COLO829 (cell line): ENCODE measurements at places on chromosomes 16 and 17.

DNA sequence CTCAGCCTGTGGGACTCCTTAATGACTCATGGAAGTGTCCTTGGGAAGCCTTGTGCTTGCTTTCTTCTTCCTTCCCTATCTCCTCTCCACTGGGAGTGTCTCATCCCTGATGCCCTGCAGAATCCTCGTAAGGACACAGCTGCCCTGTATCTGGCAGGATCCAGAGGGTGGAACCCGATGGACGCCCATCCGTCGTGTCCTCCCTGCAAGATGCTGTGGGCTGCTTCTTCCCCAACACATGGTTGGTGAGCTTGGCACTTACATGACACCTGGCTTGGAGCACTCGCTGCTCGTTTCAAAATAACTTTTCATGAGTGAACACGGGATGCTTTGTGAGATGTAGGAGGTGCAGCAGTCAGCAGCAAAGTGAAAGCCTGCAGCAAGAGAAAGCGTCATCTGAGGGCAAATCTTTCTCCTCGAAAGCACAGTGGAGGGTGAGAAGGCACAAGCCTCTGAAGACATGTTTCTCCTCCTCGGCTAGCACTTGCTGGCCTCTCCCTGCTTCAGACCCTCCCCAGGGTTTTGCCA lies 3.3 kb downstream of the CCL15 start:
- DNase-seq, result no peak

- DNase-seq, result no peak
These were observed 4.3 kb upstream of the MSRB1 start for GRCh38 chr16:1947369-1947670.

- DNase-seq, result no peak
These were observed 92.3 kb downstream of the WNT3 start for GRCh38 chr17:46726206-46726605.

GRCh38 chr16:89545831-89546574 lies 14.5 kb upstream of the RPL13 start:
- no peak for DNase-seq

GRCh38 chr16:28162326-28162877 lies 49.4 kb downstream of the XPO6 start:
- DNase-seq, result no peak

DNA sequence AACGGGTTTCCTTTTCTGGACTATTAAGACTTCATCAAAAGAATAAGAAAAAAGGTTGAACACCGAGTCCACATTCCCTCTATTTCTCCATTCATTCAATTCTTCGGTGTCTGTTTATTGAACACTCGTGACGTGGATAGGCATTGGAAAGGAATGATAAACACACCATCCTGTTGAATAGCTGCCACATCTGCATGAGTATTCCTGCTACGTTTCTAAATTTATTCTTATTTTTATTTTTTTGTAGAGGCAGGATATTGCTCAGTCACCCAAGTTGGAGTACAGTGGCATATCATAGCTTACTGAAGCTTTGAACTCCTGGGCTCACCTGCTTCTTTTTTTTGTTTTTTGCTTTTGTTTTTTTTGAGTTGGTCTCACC lies 80.8 kb upstream of the CIBAR2 start:
- DNase-seq, result no peak

DNA sequence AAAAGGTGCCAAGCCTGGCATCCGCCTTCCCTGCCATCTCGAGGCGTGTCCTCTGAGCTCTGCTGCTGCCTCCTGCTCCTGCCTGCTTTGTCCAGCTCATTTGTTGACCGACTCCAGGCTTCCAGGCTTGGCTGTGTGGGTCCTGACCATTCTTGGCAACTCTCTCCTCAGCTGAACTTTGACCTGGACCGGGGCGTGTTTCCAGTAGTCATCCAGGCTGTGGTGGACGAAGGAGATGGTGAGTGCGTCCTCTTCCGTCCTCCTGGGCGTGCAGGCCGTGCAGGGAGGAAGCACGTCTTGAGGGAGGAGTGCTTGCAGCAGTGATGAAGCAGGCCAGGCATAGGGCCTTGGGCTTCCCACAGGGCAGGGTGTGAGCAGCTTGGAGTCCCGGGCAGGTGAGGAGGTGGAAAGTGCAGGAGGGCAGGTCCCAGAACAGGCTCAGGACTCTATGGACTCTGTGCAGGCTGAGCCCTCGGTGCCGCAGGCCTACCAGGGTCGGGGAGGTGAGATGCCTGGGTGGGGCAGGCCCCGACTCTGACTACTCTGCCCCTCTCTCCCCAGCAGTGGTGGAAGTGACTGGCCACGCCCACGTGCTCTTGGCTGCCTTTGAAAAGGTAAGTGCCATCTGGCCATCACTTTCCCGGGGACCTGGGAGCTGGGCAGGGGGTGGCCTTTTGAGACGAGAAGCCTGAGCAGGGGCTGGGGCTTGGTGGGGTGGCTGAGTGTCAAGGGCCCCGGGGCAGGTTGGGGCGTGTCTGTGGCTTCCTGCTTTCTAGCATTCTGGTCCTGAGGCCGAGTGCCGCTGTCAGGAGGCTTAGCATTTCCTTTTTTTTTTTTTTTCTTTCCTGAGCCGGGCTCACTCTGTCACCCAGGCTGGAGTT lies 28.6 kb upstream of the NUDT16L1 start:
- DNase-seq, result no peak

GRCh38 chr16:57876210-57876609 lies 73.9 kb upstream of the KIFC3 start:
- no peak for DNase-seq

DNA sequence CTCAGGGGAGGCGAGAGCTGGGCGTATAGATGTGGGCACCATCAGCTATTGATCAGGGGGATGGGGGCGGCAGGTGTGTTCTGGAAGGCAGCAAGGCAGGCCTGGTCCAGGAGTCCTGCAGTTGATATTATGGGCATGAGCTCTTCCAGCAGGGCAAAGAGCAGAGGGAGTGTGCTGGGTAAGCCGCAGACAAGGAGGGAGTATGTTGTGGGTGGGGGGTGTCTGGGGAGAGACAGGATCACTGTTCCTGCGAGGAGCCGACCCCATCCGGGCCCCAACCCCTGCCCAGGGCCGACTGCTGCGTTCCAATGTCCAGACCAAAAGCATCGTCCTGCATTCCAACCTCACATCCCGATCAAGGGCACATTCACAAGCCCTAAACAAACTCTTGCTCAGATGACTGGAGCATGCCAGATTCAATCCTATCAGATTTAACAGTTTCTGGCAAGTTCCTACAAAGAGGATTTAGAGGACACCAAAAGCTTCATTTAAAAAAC lies 9.2 kb downstream of the MXRA7 start:
- no peak for DNase-seq

DNA sequence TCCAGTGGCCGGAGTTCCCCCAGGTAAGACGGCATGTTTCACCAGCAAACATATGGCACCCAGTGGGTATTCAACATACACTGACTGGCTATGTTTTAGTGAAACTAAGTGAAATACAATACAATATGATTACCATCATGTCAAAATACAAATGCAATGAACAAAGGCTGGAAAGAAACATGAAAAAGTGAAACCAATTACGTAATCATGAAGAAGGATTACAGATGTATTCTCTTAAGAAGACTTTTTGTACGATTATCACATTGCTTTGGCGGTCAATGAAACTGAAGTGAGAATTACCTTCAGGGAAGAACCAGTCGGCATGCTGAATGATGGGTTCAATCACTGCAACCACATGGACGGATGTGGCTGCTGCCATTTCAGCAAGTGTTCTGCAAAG lies 71.7 kb downstream of the ARHGAP17 start:
- no peak for DNase-seq

- DNase-seq, result no peak
These were observed 172.1 kb downstream of the RBFOX3 start for GRCh38 chr17:79438546-79439334.

- peak; percentile 24 for DNase-seq
These were observed 241.1 kb downstream of the PRKCA start for GRCh38 chr17:66543526-66543925.

DNA sequence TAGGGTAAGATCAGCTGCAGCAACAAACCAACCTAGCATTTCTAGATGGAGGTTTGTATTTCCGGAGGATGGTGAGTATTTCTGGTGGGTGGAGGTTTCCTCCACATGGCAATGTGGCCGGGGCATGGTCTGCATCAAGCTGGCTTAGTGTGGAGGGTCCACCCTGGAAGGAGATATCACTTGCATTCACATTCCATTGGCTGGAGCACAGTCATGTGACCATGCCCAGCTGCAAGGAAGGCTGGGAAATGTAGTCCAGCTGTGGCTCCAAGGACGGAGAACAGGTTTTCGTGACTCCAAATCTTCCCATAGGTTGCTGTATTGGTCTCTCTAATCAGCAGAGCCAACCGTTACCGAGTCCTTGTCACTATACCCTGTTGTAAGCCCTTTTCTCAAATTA lies 68.7 kb downstream of the RAI1 start:
- no peak for DNase-seq

GRCh38 chr17:75065562-75066151 lies 18.6 kb downstream of the KCTD2 start:
- no peak for DNase-seq

DNA sequence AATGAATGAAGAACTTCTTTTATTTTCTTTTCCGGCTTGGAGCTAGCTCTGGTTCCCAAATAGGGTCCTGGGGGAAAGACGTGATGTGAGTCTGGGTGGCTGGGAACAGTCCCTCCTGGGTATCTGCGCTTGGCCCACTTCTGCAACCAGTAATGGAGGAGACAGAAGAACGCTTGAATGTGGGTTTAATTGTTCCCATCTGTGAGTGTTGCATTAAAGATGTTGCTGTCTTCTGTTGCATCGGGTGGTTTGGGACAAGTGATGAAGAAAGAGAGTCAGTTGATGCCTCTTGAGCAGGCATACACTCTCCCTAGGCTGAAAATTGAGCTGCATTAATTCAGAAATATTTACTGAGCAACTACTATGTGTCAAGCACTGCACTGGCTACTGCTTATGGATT lies 511.1 kb downstream of the CDH13 start:
- DNase-seq, result no peak

- DNase-seq, result peak; percentile 100
These were observed at the start of gene MAP3K3 for GRCh38 chr17:63621684-63622573. TSS of gene MAP3K3 (plus strand) at chr17:63622417. CDS start at chr17:63622760, 343 bp downstream.

- no peak for DNase-seq
These were observed 11.1 kb downstream of the CANT1 start for GRCh38 chr17:78998311-78999055.

DNA sequence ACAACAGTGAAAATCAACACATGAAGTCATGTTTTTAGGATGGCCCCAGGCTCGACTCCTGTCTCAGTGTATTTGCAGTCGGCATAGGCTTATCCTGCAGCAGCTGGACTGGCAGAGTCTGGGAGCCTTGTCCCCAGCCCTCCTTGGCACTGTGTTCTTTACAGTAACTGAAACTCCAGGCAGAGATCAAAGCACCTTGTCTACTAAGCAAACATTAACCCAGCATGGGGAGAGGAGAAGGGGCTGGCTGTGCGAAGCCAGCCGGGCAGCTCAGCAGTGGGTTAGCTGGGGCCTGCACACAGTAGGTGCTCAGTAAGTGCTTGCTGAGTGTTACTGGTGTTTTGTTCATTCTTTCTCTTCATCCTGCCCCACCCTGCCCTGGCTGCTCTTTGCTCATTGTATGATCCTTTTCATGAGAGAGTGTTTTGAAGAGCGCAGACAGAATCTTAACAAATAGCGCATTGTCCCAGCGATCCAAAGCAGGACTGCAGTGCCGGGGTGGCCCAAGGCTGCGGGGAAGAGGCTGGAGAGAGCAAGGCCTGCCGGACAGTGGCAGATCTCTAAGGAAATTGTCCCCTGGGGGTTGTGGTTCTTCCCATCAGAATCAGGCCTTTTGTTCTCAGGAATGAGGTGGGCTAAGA lies 23.5 kb upstream of the ITGB4 start:
- peak; percentile 98 for DNase-seq

DNA sequence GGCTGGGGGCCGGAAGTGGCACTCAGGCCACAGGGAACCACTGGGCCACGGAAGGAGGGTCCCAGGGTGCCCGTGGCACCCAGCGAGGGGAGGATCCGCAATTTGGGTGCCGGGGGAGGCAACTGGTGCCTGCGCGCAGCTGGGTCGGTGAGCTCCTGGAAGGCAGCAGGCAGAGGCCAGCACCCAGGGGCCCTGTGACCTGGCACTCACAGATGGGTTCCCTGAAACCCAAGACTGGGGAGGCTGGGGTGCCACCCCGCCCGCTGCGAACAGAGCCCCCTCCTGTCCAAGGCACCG lies 663 bp downstream of the SSTR5 start:
- DNase-seq, result no peak

- DNase-seq, result no peak
These were observed 1.0 kb downstream of the MYO15B start for GRCh38 chr17:75588596-75589011.

- no peak for DNase-seq
These were observed 1.2 kb upstream of the HEXIM1 start for GRCh38 chr17:45146890-45147580.

DNA sequence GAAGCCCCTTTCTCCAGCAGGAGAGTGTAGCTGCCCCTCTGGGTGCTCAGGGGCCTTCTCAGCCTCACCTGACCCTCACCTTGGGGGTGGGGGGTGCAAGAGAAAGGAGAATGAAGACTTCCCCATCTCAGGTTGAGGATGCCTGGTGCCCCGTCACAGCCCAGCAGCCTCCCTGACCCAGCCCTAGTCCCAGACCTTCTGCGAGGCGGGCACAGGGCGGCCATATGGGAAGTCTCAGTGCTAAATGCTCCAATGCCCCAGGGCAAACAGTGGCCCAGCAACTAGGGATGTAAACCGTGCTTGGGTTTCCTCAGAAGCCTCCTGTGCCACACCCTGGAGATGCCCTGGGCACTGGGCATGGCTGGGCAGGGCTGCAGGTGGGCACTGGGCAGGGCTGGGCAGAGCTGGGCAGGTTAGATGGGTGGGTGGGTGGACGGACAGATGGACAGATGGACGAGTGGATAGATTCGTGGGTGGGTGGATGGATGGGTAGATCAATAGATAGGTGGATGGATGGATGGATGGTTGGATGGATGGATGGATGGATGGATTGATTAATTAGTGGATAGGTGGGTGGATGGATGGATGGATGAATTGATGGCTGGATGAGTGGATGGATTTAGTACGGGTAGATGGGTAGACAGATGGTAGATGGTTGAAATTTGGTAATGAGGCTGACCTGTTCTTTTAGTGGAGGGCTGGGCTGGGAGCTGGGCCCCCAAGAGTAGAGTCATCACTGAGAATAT lies 16.8 kb downstream of the TPSD1 start:
- no peak for DNase-seq

- no peak for DNase-seq
These were observed 83.6 kb upstream of the NLRP1 start for GRCh38 chr17:5667871-5668270.

DNA sequence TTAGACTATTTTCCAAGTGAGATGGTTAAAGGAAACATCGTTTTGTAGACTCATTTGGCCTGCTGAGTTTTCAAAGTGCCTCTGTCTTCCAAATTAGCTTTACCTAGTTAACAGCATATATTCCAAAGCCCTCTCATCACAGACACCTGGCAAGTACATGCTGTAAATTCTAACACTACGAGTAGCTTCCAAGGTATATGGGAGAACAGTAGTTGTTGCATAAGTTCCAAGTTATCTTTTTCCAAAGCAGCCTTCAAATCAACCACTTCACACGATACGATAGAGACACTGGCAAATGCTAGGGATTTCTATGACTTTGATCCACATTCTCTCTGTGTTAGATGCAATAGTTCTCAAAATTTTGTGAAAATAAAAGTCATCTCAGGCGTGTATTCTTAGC lies 299.3 kb downstream of the CNTNAP4 start:
- no peak for DNase-seq

GRCh38 chr16:11033629-11034420 lies 89.5 kb downstream of the CLEC16A start:
- no peak for DNase-seq

GRCh38 chr16:57574086-57574485 lies 31.6 kb downstream of the ADGRG5 start:
- DNase-seq, result no peak

- DNase-seq, result no peak
These were observed 472.1 kb downstream of the SOX9 start for GRCh38 chr17:72592967-72593325.
